ENCODE measurements at places on chromosomes 5 and 9.

- no peak for DNase-seq
These were observed 63.9 kb upstream of the OR2K2 start for GRCh38 chr9:111393971-111394370.

- no peak for DNase-seq
These were observed 353.7 kb downstream of the SLCO4C1 start for GRCh38 chr5:101942321-101942882.

DNA sequence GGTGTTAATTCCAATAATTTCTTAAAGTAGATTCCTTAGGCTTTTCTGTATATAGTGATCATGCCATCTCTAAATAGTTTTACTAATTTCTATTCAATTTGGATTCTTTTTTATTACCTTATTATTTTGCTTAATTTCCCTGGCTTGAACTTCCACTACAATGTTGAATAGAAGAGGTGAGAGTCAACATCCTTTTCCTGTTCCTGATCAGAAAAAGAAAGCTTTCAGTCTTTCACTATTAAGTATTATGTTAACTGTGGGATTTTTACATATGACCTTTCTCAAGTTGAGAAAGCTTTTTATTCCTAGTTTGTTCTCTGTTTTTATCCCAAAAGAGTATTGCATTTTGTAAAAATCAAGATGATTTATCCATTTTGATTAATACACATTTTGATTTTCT is 574.5 kb upstream of the TLE4 start:
- DNase-seq = no peak

- no peak for DNase-seq
These were observed 40.5 kb downstream of the NCS1 start for GRCh38 chr9:130212543-130213297.

DNA sequence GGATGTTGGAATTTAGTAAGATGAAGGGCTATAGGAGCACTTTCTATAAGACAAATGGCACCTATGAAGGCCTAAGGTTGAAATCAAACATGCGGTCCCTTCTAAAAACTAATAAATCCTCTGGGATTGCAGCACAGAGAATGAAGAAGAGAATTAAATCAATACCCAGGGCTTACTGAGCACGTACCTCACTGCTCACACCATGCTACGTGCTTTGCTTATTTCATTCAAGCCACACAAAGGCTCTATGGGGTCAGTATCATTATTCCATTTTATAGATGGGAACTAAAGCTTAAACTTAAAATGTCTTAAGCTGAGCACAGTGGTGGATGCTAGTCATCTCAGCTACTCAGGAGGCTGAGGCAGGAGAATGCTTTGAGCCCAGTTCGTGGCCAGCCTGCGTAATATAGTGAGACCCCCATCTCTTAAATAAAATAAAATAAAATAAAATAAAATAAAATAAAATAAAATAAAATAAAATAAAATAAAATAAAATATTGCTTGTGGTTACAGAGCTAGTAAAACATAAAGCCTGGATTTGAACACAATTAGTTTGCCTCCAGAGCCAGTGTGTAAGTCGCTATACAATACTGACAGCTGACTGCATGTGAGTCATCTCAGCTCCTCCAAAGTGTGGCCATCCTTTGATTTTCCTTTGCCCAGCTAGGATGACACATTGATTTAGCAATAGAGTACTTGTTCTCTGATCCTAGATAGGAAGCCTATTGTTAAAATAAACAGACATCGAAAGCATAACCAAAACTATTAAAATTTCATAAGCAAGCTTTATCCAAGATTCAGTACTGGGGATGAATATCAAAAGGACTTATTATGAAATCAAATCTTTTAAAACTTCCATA is 20.9 kb upstream of the DPYSL3 start:
- peak; percentile 31 for DNase-seq

- no peak for DNase-seq
These were observed 13.0 kb downstream of the GLRX start for GRCh38 chr5:95809414-95809960.

DNA sequence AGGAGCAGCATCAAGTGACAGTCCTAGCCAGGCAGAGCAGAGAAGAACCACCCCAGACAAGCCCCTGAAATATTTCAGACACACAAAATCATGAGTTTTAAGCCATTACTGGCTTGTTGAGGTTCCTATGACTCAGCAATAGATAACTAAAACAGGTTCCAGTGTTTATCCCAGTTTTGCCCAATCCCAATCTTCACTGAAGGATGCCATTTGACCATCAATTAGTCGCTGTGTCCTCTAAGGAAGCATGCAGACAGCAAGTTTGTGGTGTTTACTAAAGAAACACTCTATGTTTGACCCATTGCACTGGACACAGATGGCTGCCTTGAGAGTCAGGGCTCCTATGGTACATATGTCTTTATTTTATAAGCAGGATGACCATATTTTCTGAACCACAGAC is 186.7 kb downstream of the SYK start:
- DNase-seq = no peak

DNA sequence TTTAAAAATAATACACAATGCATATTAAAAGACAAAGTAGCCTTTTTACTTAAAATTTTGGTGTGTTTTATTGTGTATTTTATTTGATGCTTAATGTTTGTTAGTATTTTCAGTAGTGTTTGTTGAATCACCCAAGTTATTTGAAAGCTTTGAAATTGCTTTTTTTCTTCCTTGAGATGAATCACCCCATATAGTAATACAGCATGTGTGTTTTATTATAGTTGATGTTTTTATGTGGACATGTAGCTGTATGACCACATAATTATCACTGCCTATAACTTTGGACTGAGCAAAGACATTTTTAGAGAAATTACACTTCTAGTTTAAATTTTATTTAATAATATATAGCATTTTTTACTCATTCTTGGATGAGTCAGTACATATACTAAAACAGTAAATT is 18.0 kb downstream of the FAM174A start:
- no peak for DNase-seq

- no peak for DNase-seq
These were observed 97.0 kb downstream of the FOXD1 start for GRCh38 chr5:73351593-73351992.

DNA sequence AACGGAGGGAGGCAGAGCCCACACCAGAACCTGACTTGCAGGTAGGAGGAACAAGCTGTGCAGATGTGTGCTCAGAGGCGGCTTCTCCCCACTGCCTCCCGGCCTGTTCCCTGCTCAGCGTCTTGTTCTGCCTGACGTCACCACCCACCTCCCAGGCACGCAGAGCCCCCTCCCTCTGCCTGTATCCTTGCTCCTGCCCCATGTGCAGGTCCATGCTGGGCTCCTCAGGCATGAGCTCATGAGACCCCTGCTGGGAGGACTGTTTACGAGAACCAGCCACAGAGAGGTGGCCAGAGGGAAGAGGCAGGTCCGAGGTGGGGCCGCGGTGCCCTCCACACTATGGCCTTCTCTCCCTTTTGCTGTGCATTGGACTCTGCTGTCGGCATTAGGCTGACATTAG is 45.5 kb downstream of the SLC6A3 start:
- no peak for DNase-seq

DNA sequence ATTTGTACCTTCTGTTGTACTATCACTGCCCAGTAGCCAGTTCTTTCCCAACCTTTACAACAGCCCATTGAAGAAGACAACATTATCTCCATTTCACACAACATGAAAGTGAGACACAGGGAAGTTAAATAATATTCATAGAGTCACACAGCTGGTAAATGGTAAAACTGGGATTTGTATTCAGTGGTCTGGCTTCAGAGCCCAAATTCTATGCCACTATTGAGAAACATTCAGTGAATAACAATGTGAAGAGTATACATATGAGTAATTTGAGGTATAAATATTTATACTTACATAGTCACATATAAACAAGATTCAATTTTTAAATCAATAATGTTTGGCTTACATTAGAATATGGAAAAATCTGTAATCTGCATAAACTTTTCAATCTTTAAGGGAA is 13.8 kb downstream of the SMIM15 start:
- no peak for DNase-seq

DNA sequence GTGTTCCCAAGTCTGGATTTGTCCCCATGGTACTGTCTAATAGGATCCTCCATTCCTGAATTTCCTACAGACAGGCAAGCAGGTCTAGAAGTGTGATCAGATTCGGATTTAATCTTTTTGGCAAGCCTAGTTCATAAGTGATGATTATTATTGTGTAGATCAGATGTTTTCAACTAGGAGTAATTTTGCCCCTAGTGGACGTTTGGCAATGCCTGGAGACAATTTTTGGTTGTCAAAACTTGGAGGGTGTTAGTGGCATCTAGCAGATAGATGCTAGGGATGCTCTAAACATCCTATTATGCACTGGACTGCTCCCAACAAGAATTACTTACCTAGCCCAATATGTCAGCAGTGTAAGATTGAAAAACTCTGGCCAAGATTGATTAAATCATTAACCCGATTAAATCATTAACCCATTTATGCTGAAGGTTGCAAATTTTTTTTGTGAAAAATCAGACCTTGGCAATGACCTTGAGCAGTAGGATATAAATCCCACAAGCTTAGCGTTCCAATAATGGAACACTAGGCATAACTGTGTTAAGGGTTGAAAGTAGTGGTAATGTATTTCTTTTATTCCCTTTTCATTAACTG is 28.2 kb downstream of the TCERG1 start:
- DNase-seq = no peak

DNA sequence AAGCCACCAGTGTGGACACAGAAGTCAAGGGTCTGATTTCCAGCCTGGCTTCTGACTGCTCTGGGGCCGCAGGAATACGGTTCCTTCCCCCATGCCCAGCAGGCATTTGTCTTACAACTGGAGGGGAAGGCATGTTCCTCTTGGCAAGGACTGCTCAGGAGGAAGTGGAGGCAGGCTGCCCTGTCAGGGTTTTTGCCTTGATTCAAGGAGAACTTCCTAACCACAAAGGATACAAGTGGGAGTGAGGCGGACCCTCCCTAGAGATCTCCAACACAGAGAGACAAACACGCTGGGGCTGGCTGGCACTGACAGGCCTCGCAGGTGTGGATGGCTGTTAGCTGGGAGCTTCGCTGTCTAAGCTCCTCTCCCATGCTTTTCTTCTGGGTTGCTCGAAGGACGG is 19.1 kb downstream of the TGFBI start:
- no peak for DNase-seq

GRCh38 chr9:124164811-124165210 is 92.9 kb upstream of the NEK6 start:
- DNase-seq = no peak

- DNase-seq = no peak
These were observed 41.1 kb upstream of the ERCC6L2 start for GRCh38 chr9:95834281-95834907.

DNA sequence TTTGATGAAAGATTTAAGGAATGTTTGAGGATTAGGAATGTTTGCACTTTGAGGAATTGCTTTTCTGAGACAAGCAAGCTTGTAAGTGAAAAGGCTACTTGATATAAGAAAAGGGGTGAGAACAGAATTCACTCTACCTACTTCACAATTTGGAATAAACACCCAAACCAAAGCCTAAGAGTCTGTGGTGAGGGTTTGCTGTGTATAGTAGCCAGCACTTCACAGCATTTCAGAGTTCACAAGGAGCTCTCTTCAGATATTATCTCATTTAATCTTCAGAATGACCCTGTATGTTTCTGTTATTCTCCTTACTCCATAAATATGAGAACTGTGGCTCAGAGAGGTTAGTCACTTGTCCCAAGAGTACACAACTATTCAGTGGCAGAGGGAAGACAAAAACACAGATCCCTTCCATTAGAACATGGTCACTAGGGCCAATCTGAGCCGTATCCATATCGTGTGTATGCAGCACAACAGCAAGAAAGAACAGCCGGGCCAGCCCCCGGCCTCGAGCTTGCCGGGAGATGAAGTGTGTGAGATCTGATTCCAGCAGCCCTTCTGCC is 92.4 kb downstream of the FRMD3 start:
- DNase-seq = no peak

DNA sequence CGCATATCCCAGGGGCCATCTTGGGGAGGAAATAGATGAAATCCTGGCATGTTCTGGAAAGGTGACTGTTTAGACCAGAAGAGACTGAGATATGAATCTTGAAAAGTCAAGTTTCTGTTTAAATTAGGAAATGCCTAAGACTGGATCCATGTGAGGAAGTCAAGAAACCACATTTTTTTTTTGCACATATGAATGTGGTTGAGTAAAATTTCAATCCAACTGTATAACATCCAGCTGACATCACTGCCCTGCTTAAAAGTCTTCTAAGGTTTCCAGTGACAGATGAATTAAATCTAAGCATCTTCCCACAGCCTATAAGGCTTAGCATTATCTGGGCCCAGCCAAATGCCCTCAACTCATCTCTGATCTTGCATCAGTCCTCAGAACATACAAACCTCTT is 47.7 kb upstream of the TCERG1 start:
- DNase-seq = no peak

DNA sequence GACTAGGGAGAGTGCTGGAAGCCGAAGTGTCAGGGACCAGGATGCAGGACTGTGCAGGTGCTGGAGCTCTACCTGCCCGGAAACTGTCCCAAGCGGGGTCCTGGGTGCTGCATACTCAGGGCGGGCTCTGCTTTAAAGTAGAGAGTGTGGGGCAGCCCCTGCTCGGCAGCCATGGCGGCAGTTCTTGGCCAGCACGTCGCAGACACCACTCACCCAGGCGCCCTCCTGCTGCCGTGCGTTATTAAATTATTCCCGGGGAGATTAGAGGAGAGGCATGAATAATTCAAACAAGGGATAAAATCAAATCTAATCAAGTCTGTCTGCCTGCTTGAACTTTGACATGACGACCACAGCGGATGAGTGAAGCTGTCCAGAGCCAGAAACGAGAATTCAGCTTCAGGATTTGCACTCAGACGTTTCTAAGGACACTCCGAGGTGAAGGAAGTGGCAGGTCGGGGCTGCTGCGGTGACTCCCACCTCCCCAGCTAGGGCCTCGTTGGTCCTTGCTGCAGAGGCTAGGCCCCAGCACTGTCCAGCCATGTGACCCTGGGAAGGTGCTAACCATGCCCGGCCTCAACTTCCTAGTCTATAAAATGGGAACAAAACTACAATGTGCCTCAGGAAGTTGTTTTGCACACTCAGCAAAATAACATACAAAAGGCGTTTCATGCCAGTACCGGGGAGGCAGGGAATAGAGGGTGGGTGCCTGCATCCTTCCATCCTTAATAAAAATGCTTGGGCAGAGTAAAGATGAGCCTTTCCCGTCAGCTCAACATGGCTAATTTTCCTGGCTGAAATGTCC is 91.3 kb upstream of the ADAMTS2 start:
- no peak for DNase-seq

DNA sequence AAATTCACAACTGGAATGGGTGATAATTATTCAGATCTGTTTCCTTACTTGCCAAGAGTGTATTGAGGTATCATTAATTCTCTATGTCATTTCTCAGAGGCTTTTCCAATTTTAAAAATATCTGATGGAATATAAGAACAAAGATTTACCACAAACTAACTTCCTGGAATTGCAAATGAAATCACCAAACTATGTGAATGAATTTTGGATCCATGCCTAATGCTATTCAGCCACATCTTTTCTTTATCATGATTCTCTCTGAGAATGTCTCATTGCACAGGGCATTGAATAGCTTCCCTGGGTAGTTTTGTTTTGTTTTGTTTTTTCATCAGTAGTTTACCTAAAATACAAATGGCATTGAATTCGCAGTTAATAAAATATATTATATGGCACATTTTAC is 146.9 kb upstream of the FBN2 start:
- DNase-seq = no peak

- DNase-seq = no peak
These were observed 33.6 kb downstream of the SNX30 start for GRCh38 chr9:112784020-112784785.
